Endodermal cell (in vitro differentiated cells): ENCODE measurements at places on chromosomes 11 and 22.

DNA sequence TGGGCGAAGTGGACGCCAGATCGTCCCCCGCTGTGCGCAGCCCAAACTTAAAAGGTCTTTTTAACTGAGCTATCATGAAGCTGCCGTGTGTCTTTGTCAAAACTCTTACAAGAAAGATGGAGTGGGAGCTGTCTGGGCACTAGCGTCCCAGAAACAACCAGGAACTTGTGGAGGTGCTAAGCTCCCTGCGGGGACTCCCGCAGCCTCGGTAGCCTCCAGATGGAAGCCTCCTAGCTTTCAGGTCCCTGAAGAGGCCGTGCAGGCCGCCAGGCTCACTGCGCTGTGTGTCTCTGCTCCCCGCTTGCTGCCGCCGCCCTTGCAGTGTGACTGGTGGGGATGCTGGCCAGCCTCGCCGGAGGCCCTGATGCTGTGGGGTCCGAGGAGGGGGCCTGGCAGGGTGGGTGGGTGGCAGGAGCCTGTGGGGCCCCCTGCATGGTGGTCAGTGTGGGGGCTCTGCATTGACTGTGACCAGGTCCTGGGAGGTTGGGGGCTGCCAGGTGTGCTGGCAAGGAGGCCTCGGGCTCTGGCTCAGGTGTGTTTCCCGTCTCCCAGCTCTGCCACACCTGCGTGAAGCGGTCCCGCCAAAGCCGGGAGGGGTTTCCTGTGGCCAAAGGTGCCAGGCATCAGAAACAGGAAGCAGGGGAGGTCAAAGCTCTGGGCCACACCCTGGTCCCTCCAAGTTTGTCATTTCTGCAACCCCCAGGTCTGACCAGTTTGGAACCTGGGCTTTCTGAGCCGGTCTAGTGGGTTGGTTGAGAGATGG lies 1.2 kb downstream of the TRABD start:
- DNase-seq: no peak

DNA sequence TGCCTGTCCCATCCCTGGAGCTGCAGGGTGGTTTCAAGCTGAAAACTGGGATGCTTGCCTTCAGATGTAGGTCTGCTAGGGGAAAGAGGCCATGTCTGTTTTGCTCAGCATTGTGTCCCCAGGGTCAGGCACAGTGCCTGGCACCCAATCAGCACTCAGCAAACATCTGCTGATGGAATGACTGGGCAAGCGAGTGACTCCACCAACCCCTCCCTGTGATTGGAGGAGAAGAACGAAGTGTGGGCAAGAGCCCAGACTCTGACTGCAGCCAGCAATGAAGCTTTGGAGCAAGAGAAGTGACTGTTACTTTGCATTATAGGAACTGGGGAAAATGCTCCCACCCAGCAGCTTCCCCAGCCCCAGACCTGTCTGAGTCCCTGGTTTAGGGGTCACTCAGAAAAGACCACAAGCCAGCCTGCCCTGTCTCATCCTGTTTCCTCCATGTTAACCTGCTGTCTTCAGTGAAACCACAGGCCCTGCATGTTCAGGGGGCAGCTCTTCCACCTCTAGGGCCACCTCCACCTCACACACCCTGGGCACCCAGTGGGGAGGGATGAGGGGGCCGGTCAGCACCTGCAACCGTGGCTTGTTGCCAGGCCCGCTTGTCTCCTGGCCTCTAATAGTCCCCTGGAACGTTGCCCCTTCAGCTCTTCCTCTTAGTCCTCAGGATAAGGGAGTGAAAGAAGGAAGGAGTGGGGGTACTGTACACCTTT lies 147.4 kb downstream of the TRIM29 start:
- DNase-seq: no peak

DNA sequence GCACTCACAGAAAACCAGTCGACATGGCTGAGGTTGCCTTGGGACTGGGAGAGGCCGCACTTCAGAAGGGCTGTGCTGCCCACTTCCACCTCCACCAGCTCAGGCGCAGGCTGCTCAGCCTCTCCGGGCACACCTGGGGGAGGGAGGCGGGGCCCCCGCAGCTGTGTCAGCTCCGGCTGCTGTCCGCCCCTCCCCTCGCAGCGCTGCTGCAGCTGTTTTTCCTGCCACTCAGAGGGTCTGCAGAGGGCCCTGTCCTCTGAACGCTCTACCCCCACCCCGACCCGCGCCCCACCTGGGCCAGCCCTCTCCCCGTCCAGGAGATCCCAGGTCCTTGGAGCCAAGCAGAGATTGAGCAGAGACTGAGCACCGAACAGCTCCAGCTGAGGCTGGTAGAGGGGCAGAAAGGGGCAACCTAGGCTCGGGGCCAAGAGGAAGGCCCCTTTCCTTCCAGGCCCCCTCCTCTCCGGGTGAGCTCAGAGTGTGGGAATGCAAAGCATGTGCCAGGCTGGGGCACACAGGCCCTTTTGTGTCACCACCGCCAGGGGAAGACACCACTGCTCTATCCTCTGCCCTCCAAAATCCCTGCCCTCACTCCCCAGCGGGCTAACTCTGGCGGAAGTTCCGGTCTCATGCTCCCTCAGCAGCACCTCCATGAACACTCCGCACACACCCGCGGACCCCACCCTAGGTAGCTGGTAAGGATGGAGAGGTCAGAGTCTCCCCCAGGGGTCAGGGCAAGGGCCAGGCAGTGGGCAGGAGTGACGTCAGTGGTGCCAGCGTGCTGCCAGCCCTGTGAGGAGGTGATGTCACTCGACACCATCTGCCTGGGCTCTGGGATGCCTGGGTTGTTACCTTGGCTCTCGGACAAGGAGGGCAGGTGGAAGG lies 1.6 kb downstream of the MCAM start:
- DNase-seq: peak; percentile 85

DNA sequence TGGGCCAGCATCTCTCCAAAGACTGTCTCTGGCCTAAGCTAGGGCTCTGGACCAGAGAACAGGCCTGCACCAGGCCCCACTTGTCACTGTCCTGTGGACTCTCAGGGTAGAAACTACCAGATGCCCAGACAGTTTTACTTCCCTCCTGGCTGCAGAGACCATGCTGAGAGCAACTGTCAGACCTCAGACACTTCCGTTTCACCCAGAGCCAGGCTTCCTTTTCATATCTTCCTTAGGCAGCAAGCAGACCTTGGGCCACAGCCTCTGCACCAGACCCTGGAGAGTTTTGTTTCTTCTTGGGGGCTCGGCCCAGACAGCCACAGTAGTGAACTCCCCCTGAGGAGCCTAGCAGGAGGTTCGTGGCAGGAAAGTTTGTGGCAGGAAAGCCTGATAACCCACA lies 12.1 kb upstream of the FCHSD2 start:
- peak; percentile 10 for DNase-seq

- DNase-seq: no peak
These were observed 910.1 kb upstream of the FAT3 start for GRCh38 chr11:91314521-91314920.

- DNase-seq: no peak
These were observed 725.9 kb downstream of the NTM start for GRCh38 chr11:132096132-132096825.

DNA sequence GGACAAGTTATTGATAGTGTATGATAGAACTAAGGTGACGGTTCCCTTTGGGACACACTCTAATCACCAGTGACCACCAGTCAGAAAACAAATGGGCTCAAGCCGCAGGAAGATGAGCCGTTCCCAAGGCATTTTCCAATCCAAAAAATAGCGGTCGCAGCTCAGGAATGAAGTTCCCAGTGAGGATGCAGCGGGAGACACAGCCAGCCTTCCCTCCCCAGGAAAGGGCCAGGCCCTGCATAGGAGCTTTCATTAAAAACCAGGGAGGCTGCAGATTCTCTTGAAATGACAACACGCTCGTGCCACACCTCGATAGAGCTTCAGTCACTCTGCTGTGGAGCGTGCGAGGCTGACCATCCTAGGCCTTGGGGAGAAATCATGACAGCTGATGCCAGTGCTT lies 65.8 kb upstream of the WNT7B start:
- peak; percentile 33 for DNase-seq

GRCh38 chr11:110463153-110463552 lies 33.4 kb downstream of the FDX1 start:
- DNase-seq: peak; percentile 85

GRCh38 chr22:32414191-32414590 lies 2.1 kb upstream of the RTCB start:
- no peak for DNase-seq

DNA sequence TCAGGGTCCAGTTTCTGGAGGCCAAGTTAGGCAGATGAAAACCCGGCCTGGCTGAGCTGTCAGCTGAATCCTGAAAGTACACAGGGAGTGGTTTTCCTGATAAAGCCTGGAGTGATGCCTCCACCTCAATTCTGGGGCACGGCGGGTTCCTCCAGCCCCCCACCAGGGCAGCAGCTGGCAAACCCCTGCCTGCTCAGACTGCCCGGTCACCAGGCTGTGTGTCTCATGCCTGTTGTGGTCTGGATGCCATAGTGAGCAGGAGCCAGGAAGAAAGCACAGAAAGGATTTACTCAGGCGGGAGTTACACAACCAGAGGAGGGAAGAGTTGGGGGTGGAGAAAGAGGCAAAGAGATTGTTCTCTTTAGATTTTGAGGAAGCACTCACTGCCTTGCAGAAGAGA lies 119.9 kb upstream of the RASSF10 start:
- no peak for DNase-seq

GRCh38 chr11:86745571-86745970 lies 54.8 kb upstream of the PRSS23 start:
- no peak for DNase-seq

GRCh38 chr22:40512426-40513136 lies 123.9 kb downstream of the MRTFA start:
- no peak for DNase-seq

DNA sequence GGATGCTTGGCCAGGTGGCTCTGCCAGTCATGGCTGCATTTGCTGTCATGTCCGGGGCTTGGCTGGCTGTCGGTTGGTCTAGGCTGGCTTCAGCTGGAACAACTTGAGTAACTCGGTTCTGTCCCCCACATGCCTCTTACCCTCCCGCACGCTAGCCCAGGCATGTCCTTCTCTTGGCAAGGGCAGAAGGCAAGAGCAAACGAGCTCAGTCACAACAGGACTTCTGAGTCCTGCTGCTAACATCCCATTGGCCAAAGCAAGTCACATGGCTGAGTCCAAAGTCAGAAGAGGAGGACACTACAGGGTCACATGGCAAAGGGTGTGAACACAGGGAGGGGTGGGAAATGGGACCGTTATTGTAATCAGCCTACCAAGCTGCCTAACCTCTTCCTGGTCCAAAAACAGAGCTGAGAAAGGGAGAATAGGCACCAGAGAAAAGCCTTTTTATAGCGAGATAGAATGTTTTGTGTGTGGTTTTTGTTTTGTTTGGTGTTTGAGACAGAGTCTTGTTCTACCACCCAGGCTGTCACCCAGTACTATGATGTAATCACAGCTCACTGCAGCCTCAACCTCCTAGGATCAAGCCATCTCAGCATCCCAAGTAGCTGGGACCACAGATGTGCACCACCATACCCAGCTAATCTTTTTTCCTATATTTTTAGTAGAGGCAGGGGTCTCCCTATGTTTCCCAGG lies 81.9 kb downstream of the MN1 start:
- peak; percentile 76 for DNase-seq

DNA sequence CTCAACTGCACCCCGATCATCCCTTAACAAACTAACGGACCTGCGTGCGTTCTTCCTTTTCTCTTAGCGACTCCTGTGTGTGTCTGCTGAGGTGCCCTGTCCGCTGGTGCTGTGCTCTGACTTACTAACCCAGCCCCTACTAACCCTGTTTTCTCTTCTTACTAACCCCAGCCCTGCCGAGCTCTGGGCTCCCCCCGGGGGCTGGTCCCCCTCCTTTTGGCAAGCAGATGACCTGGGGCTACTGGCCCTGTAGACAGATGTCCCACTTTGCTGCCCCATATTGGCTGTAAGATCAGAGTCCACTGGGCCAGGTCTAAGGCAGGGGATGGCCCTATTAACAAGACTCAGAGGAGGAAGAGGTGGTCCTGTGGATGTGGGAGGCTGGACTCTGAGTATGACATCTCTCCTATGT lies 14.7 kb downstream of the MIAT start:
- DNase-seq: no peak

DNA sequence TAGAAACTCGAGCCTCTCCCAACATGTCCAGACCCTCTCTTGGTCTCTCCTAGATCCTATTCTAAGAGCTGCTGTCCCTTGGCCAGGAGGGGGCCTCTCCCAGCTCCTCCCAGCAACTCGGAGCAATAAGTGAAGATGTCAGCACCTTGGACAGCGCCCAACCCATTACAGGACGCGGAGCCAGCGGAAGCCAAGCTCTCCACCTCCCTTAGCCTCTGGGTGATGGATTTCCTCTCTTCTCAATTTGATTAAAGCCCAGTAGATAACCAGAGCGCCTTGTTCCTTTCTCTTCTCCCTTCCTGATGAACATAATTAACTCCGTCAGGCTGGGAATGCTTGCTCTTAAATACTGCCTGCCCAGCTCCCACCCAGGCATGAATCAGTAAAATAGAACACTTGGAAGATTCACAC lies 26.2 kb upstream of the TPBGL start:
- DNase-seq: peak; percentile 99

GRCh38 chr22:25536589-25536988 lies 27.9 kb upstream of the GRK3 start:
- no peak for DNase-seq

DNA sequence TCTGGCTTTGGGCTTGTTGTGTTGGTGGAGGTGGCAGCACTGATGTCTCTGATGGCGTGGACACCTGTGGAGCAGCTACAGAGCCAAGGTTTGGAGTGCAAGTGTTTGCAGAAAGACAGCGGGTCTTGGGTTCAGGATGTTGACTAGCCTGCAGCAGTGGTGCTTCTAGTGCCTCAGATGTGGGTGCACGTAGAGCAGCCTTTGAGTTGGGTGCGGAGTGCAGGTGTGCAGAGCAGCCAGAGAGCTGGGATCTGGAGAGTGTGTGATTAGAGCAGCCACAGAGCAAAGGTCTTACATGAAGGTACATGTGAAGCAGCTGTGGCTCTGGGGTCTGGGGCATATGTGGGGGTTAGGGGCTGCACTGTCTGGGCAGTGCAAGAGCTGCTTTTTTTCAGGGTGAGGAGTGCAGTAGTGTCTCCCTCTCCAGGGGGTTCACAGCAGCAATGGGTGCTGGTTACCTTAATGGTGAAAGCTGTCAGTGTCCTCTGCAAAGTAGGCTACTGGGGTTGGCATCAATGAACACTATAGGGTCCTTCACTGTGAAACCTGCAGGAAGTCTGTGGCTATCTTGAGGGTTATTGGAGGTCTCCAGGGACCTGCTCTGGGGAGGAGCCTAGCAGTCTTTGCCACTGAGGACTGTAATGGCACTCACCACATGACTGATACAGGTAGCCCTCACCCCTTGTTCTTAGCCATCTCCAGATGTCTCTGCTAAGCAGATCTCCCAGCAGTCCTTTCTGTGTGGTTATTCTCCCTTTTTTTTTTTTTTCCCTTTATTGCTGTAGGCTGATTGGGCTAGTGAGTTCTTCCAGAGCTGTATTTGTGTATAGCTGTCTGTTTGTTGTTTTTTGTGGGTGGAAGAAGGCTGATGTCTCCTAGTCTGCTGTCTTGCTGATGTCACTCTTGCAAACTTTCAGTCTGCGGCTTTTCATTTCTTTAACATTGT lies 14.3 kb downstream of the BIRC2 start:
- no peak for DNase-seq
